Neuronal stem cell (in vitro differentiated cells): ENCODE measurements at places on chromosomes 4 and X.

GRCh38 chr4:145939441-145939750 lies 773 bp upstream of the ZNF827 start:
- DNase-seq = no peak

DNA sequence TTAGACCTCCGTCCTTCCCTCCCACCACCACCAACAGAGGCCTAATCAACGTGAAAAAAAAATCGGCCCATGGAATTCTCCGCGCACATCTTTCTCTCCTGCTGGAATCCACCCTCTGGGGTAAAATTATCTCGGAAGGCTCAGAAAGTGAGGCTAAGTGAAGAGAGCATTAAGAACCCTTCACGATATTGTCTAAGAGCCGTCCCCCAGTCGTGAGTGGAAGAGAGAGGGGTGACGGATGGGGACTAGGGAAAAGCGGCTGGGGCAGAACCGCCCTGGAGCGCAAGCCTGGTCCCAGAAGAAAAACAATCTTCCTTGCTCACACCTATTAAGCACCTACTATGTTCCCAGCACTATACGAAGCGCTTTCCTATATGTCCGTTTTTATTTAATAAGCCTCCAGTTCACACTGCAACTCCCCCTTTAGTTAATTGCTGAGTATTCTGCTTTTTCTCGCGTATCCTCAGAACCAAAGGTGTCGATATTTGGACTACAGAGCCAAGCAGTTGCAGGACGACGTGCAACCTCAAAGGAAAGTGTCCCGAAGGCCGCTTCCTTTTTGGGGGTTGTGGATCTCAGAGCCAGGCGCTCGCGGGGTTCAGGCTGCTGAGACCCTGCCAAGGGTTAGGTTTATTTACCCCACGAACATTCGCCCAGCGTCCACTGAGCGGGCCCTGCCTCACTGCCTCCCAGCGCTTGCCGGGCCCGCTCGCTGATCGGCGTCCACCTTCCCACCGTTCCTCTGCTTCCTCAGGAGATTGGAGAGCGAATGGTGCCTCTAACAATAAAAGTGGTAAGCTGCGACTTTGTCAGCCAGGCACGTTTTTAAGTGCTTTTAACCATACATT lies 889 bp downstream of the MGARP start:
- no peak for DNase-seq

GRCh38 chr4:7987148-7987989 lies 47.7 kb upstream of the AFAP1 start:
- DNase-seq = peak; percentile 69

DNA sequence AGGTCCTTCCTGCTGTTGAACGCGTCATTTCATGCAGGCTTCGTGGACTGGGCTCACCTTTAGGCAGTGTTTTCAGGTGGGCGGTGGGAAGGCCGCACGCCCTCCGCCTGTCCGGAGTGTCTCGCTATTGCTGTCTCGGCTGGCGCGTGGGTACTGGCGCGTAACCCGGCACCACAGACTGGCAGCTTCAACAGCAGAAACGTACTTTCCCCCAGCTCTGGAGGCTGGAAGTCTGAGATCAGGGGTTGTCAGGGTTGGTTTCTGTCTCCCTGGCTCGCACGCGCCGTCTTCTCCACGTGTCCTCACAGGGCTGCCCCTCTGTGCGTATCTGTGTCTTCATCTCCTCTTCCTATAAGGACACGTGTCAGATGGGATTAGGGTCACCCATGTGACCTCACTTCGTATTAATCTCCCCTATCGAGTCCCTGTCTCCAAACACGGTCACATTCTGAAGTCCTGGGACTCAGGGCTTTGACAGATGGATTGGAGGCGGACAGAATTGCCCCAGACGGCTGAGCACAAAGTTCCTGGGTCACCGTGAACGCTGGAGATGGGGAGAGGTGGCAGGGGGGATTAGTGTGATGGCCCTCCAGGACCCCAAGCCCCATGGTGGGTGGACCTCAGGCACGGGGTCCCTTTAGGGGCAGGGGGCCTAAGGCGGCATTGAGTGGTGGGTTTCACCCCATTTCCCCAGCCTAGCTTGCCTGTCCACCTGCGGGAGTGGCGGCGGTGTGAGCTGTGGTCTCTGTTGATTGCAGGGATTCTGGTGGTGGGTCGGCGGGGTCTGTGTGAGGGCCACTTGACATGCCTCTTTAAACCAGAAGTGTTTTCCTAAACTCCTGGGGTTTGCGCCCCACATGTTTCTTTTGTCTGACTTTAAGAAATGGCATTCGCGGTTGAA lies 83.4 kb upstream of the LRPAP1 start:
- no peak for DNase-seq

- DNase-seq = no peak
Observed at GRCh38 chr4:17512973-17513665, 1.2 kb upstream of the QDPR start.

- no peak for DNase-seq
Observed at GRCh38 chr4:106582103-106582502, 213.5 kb upstream of the GIMD1 start.

DNA sequence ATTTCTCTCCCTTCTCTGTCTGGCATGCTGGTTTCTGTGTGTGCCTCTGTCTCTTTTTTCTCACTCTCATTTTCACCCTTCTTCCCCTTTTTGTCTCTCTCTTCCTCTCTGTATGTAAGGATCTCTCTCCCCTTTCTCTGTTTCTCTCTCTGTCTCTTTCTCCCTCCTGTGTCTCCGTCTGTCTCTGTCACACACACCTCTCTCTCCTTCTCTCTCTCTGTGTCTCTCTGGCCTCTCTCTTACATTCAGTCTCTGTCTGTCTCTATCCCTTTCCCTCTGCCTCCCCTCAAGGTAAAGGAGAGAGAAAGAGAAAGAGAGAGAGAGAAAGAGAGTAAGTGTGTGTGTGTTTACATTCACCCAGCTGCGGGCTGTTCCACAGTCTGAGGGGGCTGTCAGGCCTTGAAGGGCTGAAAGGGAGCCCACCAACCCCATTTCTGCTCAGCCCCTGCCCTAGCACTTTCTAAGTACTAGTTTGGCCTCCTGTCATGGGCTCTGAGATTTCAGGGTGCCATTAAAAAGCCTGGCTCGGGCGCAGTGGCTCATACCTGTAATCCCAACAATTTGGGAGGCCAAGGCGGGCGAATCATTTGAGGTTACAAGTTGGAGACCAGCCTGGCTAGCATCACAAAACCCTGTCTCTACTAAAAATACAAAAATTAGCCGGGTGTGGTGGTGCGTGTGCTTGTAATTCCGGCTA lies 9.6 kb upstream of the TSPYL2 start:
- DNase-seq = no peak

DNA sequence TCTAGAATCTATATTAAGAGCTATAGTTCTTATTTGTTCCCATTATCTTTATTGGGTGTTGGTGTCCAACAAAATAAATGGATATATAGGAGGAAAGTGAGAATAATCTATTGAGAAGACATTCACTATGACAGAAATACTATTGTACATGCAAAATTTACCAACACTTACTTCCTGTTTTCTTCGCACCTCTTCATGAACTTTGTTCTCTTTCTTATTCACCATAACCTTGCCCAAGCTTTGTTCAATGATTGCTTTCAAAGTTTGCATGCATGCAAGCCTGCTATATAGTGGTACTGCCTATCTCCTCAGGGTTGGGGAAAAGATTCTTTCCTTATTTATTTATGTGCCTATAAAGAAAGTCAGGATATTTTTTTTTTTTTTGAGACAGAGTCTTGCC lies 176.4 kb upstream of the JADE1 start:
- no peak for DNase-seq

DNA sequence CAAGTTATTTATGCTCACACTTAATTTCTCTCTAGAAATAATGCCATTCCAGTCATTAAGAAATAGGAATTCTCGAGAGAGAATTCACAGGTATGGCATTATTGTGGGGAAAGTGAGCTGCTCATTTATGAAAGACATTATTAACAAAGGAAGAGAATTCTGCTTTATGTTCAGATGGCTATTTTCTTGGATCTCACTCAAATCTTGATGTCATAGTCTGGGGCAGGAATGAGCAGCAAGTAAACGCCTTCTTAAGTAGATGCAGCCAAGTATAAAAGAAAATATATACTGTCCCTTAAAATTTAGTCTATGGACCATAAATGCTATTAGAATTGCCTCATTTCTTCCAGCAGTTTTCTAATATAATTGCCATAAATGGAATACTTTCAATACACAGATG lies 58.2 kb upstream of the FBXW7 start:
- DNase-seq = no peak

DNA sequence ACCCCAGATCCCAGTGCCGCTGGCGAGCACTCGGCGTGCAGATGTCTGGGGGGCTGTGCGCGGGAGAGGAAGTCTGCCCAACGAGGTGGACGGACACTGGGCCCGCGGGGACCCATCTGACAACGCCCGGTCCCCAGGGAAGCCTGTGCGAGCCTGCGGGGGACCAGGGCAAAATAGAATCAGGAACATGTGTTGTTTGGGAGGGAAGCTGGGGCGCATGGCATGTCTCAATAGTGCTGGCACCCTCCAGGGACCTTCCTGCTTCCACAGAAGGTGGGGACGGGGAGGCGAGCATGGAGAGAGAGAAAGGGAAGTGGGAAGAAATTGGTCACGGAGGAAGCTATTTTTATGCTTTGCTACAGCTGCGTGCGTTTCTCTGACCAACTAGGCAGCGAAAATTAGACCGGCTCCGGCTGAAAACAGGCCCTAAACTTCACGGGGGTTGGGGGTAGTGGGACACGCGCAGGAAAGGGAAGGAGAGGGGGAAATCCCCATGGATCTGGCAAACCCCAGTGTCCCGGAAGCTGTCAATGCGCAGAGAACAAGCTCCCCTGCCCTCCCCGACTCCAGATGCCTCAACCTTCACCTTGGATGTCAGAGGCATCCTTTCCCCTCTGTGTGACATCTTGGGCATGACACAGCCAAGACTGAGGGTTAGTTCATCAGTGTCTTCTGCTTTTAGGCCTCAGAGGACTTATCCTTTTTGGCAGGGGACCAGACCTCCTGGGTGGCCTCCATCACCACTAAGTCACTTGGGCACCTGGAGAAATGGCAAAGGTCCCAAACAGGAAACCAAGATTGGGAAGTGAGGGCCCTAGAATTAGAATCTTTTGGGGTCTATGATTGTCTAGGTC lies 169.8 kb upstream of the BCOR start:
- no peak for DNase-seq

DNA sequence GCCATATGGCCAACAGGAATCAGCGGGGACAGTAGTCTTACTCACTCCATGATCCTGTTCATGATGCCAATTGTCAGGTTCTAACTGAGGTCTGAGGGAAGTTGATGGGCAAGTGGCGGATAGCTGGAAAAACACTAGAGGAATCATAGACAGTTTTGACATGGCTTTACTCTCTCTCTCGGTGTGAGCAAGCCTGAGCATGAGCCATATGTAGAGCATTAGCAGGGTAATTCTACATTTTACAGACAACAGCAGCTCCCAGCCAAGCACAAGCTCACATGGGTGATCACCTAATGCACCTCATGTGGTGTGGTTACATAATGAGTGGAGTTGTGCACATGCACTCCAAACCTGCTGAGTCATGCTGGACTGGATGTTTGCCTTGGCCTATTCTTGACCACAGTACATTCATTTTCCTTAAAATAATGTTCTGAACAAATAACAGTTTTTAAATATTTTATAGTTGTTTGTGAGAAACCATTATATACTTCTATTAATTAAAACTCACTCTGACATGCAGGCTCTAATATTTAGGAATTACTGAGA lies 429.2 kb downstream of the GPAT3 start:
- peak; percentile 24 for DNase-seq

- no peak for DNase-seq
Observed at GRCh38 chr4:83179205-83179604, 64.7 kb upstream of the PLAC8 start.

- DNase-seq = no peak
Observed at GRCh38 chrX:101051153-101051548, 760 bp downstream of the TRMT2B start.

DNA sequence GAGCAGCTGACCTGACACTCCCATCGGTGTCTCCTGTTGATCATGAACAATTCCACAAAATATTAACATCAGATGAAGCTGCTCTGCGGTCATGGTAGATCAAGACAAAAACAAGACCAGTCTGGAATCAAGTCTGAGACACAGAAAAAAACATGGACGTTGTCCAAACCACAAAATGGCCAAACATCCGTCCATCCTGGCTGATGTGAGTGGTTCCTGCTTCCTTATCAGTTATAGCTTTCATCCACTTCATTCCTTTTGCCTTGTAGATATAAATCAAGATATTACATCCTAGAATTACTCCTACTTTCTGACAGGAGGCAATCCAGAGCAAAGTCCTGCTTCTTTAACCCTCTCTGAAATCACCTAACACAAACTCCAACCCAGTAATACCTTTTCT lies 28.8 kb upstream of the PCSK1N start:
- DNase-seq = no peak

- DNase-seq = no peak
Observed at GRCh38 chrX:85993539-85994197, 53.7 kb downstream of the CHM start.

GRCh38 chr4:86818841-86819240 lies 30.3 kb downstream of the SLC10A6 start:
- no peak for DNase-seq

DNA sequence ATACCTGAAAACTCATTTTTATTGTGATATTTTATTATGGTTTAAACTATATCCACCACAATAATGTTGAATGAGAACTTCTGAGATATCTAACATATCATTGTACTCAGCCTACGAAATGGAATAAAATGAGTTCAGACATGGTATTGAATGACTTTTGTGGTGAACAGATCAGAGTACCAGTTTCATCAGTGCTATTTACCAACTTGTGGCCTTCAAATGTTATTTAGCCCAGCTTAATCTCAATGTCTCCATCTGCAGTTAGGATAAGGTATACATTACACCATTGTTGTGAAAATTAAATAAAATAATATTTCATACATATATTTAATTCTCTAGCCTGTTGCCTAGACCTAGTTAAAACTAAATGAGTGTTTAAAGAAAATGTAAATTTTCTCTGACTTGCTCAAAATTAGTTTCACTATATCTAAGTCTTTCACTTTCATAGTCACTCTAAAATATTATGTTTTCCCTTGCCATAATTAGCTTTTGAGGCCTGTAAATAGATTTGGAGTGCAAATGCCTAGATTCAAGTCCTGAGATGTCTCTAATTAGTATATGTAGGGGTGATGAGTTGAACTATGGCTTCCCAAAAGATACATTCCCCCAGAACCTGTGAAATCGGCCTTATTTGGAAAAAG lies 594.2 kb downstream of the STPG2 start:
- no peak for DNase-seq

DNA sequence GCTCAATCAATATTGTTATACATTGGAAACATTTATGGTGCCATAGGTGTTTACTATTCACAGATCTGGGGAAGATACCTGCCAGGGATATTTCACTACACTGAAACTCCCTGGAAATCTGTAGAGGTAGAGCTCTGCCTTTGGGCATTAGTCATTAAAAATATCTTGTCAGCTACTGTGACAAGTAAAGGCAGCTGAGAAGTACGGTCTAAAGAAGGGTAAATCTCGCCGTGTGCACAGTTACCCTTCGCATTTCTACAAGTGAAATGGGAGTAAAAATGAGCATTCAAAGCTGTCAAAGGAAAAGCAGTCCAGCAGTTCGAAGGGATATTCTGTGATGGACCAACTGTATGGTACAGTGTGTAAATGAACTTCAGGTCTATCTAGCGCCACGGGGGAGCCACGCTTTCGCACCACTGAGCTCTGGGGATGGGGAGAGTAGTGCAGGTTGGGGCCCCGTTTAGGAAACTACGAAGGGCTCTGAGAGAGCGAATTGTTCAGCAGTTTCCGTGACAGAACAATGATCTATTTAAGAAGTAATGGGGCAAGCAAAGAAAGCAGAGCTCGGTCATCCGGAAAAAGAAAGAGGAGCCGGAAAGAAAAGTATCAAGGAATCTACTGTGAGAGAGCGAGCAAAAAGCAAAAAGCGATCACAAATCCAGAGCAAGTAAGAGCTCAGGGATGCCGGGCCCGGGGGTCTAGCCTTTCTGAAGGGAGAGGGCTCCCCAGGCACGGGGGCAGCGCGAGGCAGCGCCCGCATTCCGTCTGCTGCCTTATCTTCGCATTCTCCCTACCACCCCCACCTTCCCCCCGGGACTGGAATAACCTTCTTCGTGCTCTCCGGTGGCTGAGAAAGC lies 646 bp downstream of the TIGD4 start:
- DNase-seq = no peak
